Common myeloid progenitor, CD34-positive (primary cell): ENCODE measurements at places on chromosomes 3 and 15.

DNA sequence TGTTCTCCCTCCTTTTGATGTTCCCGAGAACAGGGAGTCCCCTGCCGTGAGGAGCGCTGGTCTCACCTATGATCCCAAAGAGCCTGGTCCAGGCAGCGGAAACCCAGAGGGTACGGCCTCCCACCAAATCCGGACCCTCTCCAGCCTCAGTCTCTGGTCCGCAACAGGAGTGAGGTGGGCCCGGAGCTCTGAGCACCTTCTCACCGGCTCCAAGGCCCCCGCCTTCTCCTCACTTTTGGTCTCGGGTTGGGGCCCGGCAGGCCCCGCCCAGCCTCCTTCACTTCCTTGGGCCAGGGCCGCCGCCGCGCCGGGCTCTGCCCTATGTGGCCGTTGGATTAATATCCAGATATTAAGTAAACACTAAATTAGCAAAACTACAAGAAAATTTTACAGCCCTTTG, 5.7 kb upstream of the SKOR1 start:
- DNase-seq = no peak

GRCh38 chr3:186640473-186640818, 247 bp downstream of the FETUB start:
- DNase-seq = no peak

- no peak for DNase-seq
Observed at GRCh38 chr3:21533002-21533401, 218.0 kb downstream of the ZNF385D start.

- DNase-seq = no peak
Observed at GRCh38 chr15:75112848-75113492, 88.7 kb upstream of the C15orf39 start.

DNA sequence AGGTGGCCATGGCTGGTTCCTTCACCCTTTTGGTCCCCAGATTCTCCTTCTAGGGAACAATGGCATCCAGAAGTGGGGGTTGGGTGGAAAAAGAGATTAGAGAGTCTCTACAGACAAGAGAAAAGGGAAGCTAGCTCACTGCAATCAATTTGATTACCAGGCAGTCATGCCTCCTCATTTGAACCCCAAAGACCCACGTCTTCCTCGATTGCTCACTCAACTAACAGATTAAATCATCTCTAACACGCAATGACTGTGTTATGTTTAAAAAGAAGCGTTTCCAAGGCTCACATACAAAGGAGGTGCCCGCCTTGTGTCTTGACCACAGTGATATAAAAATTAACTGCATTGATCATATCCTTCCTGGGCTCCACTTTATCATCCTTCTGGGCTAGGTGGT, 57.6 kb downstream of the BHLHE40 start:
- no peak for DNase-seq

GRCh38 chr3:23172059-23172458, 31.1 kb upstream of the UBE2E2 start:
- no peak for DNase-seq

- no peak for DNase-seq
Observed at GRCh38 chr3:140470211-140470610, 207.7 kb upstream of the TRIM42 start.

- no peak for DNase-seq
Observed at GRCh38 chr3:67858492-67858891, 204.1 kb upstream of the SUCLG2 start.

- DNase-seq = no peak
Observed at GRCh38 chr3:49775538-49775937, 10.8 kb downstream of the IP6K1 start.

DNA sequence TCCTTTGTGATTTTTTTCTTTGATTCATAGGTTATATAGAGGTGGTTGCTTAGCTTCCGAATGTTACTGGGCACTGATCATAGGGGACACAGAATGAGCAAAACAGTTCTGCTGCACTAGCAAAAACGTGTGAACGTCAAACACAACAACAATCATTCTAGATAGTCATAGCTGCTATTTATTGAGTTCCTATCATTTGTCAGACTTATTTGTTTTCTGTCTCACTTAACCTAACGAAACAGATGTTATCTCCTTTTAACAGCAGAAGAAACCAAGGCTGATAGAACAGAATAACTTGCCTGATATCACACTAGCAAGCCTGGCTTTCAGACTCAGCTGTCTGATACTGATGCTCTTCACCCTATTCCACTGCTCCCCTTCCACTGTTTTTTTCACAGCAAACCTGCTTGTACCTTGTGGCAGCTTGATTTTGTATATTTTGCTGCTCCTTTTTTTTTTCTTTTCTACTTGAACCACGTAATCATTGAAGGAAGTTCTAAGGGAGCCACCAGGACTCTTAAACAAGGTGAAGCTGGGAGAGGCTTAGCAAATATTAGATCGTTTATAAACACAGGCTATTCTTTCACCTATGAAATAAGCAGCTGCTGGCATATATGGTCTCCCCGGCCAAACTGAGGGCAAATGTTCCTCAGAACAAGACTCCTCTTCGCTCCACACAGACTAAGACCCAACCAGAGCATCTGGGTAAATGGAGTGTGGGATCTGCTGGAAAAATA, 78.8 kb downstream of the MCF2L2 start:
- DNase-seq = no peak

GRCh38 chr3:113117511-113118234, 93.7 kb upstream of the BOC start:
- no peak for DNase-seq

DNA sequence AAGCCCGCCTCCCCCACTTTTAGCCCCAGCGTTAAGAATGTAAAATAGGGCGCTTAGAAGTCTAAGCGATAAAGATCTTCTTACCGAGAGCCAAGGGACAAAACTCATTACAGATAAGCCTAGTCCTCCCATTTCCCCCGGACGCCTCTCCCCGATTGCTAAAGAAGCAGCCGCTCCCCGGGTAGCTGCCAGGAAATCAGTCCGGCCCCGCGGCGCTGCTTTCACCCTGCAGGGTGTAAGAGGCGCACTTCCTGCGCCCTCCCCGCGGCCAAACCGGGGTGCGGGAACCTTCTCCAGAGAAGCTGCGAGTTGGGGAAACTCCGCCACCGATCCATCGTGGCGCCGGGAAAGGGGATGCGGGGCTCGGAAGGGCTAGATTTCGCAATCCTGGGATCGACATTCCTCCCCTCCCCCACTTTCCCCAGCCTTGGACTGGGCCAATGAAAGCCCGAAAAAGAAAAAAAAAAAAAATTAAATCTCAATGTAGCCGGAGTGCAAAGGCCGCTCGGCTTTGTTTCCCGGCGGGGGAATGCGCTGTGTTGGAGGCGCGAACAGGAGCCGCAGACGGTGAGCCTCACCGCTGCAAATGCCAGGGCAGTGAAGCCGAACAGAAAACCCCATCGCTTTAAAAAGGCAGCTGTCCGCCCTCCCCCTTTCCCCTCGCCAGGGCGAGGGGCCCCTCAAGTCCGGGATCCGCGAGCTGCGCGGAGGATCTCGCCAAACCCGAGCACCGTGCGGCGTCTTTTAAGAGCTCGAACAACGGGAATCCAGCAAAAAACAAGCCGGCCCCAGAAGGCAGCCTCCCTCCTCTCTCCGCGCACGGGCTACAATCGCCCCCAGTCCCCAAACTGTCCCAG, 626 bp upstream of the PTPRG start:
- DNase-seq = peak; percentile 37

GRCh38 chr15:88878720-88879184, 16.6 kb downstream of the HAPLN3 start:
- DNase-seq = peak; percentile 57

GRCh38 chr15:33309602-33310276, 1.0 kb upstream of the RYR3 start:
- peak; percentile 73 for DNase-seq

GRCh38 chr15:94587113-94587512, 355.8 kb downstream of the MCTP2 start:
- DNase-seq = no peak

DNA sequence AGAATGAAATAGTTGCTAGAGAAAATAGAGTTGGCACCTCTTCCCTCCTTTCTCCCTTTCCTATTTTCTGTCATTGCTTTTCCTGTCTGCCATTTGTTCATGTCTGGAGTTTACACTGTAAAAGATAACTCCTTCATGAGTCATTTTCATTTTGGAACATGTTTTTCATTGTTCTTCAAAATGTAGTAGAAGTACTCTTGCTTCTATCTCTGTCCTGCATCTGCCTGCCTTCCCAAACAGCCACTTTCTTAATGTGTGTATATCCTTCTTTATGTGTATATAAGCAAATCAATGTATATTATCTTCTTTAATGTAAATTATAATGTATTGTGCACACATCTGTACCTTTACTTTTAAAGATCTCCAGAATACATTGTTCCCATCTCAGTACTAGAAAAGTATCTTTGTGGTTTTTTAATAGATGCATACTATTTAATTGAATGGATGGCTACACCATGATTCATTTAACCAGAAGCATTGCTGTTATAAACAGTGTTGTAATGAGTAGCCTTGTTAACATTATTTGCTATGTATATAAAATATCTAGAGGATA, 41.1 kb downstream of the TSC22D2 start:
- DNase-seq = no peak

DNA sequence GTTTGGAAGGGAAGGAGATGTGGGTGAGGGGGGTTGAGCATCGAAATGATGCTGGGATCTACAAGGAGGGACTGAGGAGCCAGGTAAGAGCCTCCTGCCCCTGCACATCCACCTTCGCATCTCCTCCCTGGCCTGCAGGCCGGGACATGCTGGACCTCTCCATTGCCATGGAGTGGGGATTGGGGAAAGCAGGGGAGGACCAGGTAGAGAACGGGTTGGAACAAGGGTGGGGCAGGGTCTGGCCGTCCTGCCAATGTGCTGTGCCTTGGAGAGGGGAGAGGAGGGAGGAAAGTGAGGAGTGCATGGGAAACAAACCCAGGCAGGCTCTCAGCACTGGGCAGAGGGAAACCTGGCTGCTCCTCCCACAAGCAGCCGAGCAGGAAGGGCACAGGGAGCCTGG, 10.6 kb downstream of the PLA2G4B start:
- no peak for DNase-seq

DNA sequence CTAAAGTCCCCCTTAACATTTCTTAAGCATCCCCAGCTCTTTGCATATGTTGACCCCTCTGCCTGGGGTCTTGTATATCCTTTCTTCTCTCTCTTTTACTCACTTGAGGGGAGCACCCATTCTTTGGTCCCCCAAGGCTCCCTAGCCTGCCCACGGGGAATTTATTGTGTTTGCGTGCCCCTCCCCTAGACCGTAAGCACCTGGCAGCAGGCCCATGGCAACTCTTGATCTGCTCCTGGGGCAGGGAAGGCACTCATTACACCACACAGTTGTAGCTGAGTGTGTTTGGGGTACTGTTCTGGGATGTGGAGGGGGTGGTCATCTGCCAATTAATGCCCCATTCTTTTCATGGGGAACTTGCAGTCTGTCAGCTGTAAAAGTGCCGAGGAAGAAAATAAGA, 27.3 kb upstream of the SMAD6 start:
- DNase-seq = no peak

- no peak for DNase-seq
Observed at GRCh38 chr3:142910280-142910679, 21.4 kb upstream of the PCOLCE2 start.

DNA sequence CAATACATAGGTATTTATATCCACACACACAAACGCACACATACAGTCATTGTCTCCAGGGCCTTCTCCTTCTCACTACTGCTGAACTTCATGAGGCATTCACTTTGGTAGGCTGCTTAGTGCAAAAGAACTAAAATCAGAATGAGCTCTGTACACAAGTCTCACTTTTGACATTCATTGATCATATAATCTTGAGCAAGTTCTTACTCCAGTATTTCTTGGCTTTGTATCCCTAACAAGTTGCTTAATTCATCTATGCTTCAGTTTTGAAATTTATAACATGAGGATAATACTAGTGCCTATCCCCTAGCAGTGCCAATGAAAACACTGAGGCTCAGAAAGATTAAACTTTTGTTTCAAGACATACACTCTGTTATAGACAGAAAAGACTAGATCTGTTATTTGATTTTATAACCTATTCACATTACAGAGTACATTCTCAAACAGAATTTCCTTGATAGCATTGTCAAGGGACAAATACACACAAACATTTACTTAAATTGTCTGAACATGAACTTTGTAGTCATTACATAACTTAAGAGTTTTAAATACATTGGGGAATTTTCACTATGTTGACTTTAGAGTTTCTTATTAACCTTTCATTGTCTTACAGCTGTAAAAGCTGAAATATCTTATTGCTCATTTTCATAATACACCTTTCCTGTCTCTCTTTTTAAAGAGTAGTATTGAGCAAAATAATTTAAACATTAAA, 55.0 kb upstream of the SI start:
- DNase-seq = no peak

- no peak for DNase-seq
Observed at GRCh38 chr3:143418391-143418790, 298.8 kb downstream of the CHST2 start.

GRCh38 chr3:11662392-11662990, 18.8 kb upstream of the VGLL4 start:
- DNase-seq = no peak

- no peak for DNase-seq
Observed at GRCh38 chr15:75403892-75404291, 35.5 kb upstream of the MAN2C1 start.

GRCh38 chr15:53307952-53308624, 451.4 kb downstream of the WDR72 start:
- DNase-seq = no peak

- DNase-seq = no peak
Observed at GRCh38 chr15:71807691-71808091, 2.7 kb upstream of the NR2E3 start.

- DNase-seq = no peak
Observed at GRCh38 chr3:14245248-14245639, 66.6 kb downstream of the LSM3 start.

GRCh38 chr3:128004661-128005060, 47.6 kb upstream of the SEC61A1 start:
- no peak for DNase-seq

GRCh38 chr3:4731543-4732111, 238.5 kb downstream of the ITPR1 start:
- DNase-seq = no peak

DNA sequence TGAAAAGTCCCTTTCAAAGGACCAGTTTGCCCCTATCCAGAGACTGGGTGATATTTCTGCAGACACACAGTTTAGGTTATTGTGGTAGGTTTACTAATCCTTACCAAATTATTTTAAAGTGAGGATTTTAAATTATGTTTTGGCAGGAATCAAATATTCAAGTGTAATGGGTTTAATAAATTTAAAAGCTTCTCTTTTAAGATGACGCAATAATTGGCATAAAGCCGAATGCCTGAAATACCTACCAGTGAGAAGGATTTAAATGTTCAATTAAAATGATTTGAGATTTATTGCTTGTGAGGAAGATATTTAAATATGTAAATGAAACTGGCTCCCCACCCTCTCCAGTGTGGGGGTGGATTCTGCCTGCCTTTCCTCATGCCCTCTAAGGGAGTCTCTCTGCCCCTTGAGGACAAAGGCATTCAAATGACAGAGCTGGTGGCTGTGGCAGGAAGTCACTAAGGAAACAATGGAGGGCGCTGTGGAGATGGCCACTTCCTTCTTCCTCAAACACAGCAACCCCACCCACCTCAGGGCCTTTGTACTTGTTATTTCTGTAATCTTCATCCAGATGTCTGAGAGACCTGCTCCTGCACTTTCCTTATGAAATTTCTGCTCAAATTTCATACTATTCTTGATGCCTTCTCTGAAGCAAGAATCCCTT, 131.7 kb downstream of the TNIK start:
- peak; percentile 52 for DNase-seq

- DNase-seq = no peak
Observed at GRCh38 chr15:101152914-101153313, 98.9 kb downstream of the CHSY1 start.
